ENCODE measurements at places on chromosomes 2 and 18.

- DNase-seq = no peak
Observed at GRCh38 chr2:40123746-40124145, 328.1 kb downstream of the SLC8A1 start.

GRCh38 chr2:160792837-160793236 is 299.2 kb upstream of the RBMS1 start:
- DNase-seq = no peak

- DNase-seq = no peak
Observed at GRCh38 chr2:239401881-239402233, 1.0 kb upstream of the HDAC4 start.

DNA sequence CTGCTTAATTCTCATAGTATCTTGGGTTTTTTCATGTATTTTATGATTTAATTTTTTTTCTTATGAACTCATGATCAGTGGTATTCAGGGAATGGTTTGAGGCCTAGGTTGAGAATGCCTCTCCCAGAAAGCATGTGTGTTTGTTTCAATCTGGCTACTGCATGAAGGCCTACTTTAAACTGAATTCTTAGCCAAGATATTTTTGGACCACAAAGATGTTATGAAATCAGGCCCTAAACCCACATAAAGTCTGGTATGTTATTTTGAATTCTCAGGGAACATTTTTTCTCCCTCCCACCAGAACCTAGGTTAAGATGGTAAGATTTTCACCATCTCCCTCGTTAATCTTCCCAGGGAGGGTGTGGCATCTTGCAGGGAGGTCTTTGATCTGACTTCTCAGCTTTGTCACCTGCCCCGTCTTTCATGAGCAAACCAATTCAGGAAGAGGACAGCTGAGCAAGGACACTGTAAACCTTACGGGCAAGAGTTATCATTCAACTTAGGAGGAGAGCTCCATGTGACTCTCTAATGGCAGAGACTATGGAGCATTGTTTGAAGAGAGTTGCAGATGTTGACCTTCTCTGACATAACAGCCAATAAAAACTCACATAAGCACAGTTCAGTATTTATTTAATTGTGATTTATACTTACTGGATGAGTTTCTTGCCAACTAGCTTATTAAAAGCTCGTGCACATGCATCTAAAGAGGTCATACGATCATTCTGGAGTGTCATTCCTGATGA is 21.3 kb upstream of the ACKR3 start:
- no peak for DNase-seq

DNA sequence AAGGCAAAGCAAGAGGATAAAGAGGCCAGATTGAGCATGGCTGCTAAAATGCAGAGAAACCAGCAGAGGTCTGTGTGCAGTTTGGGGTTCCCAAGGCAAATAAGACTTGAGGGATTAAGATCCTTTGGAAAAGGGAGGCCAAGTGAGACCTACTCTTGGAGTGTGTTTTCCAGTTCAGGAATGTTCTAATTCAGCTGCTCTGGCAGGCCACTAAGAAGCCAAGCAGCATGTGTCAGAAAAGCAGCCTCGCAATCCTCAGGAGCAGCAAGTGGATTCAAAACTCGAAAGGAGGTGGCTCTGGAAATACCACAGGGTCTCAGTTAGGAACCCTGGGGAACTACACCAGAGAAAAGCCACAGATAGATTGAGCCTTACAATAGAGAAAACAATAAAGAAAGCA is 569.2 kb downstream of the METTL4 start:
- no peak for DNase-seq

DNA sequence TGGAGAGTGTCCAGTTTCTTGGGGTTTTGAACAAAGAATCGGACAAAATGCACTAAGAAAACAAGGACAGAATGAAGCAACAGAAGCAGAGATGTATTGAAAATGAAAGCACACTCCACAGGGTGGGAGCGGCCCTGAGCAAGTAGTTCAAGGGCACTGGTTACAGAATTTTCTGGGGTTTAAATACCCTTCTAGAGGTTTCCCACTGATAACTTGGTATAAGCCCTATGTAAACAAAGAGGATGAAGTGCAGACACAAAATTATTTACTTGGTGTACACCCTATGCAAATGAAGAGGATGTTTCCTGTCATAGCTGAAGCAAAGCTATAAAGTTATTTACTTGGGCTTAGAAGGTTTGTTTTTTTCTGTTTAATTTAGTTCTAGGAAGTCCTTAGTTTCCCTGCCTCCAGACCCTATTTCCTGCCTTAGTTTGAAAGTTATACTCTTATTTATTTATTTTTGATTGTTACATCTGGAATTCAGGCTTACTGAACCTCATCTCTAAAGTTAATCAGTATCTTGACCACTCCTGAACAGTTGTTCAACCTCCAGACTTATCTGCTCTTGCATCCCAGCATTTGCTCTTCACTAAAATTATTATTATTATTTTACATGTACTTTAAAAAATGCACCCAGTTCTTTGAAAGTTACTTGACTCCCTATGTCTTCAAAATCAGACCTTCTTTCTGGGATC is 193.5 kb downstream of the SPP2 start:
- DNase-seq = no peak

- no peak for DNase-seq
Observed at GRCh38 chr2:134676960-134677359, 41.8 kb downstream of the TMEM163 start.

DNA sequence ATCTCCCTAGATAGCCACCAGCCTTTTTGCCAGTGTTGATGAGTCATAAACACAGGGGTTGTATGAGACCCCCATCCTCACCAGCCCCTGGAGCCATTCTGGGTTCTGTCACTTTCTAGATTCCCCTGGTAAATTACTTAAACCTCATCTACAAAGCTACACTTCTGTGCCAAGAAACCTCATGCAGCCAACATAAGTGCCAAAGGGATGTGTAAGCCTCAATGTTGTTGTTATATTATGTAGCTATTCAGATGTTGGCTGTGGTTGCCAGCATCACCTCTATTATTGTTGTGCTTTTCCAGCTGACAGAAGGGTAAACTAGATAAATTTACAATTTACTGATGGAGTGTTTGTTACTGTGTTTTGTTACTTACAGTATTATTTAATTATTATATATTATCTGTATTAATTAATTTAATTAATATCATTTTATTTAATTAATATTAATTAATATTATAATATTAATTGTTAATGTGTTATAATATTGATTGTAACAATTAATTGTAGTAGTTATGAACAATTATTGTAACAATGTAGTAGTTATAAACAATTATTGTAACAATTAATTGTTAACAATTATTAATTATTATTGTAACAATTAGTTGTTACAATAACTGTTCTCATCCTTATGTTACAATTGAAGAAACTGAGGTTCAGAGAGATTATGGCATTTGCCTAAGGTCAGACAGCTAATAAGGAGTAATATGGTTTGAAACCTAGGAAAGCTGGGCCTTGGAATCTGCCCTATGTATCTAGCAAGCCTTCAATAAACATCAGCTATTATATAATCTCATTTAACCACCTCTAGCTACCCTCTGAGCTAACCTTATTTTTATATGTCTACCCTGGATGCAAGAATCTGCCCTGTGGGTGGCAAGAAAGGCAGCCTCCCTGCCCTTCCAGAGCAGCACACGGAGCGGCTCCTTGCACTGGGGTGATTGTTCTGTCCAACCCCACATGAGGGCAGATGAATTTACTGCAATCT is 36.1 kb downstream of the PSTPIP2 start:
- DNase-seq = no peak

- DNase-seq = no peak
Observed at GRCh38 chr18:74173434-74173750, 25.1 kb downstream of the TIMM21 start.

DNA sequence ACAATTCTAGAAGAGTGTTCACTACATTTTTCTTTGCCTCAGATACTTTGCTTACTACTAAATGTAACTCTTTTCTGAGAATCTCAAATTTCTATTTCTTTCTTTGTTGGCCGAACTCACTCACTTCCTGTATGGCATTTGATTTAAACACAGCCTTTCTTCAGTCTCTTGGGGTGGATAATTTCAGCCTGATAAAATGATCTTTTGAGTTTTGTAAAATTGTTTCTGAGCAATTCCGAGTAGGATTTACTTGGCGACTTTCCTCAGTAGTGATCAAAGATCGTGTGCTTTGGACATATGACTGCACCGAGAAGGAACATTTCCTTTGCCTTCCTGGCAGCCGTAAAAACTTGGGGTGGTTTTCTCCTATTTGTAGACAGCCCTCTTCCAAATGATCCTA is 127.4 kb downstream of the DCDC2C start:
- DNase-seq = no peak

GRCh38 chr2:122851972-122852531 is 1096.6 kb downstream of the TSN start:
- DNase-seq = no peak

DNA sequence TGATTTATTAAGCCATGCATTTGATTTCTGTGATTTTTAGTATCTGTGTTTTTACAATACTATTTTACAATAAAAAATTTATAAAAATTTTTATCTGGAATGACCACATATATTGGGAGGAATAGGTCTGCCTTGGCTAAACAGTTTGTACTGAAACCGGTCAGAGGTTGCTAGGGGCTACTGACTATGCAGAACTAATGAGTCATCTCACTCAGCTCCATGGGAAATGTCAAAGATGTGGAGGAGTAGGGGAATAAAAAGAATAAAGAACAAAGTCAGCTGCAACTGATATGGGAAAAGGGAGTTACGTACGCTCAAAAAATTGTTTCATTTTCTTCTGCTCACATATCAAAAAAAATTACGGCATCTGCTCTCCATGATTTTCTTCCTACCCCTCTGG is 8.6 kb upstream of the TMEM163 start:
- no peak for DNase-seq

- no peak for DNase-seq
Observed at GRCh38 chr2:75224636-75225094, 25.3 kb upstream of the TACR1 start.

DNA sequence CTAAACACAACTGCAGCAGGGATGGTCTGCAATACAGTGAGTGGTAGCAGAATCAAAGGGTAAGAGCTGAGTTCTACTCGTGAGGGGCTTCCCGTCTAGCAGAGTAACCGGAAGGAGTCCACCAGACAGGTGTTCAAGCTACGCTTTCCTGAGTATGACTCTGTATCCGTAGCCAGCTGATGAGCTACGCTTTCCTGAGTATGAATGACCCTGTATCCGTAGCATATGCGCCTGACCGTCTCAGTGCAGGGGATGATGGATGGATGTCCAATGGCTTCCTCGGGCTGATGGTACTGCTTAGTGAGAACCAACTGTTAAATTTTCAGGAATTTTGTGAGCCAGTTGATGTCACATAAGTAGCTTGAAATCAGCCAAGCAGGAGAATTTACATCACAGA is 244.1 kb upstream of the MYT1L start:
- no peak for DNase-seq

DNA sequence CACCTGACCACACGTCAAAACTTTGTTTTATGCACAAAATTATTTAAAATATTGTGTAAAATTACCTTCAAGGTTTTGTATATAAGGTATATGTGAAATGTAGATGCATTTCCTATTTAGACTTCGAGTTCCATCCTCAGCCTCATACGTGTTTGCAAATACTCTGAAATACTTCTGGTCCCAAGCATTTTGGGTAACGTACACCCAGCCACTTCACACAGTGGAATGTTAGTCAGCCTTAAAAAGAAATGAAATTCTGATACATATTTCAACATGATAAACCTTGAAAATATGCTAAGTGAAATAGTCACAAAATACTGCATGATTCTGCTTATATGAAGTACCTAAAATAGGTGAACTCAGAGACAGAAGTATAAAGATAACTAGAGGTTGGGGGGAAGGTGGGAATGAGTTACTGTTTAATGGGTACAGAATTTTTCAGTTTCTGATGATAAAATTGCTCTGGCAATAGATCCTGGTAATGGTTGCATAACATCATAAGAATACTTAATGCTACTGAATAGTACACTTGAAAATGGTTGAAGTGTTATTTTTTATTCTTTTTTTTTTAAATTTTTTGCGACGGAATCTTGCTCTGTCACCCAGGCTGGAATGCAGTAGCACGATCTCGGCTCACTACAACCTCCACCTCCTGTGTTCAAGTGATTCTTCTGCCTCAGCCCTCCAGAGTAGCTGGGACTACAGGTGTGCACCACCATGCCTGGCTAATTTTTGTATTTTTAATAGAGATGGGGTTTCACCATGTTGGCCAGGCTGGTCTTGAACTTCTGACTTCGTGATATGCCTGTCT is 24.0 kb downstream of the NOP58 start:
- DNase-seq = no peak

- DNase-seq = no peak
Observed at GRCh38 chr2:219254590-219255201, 978 bp upstream of the TUBA4A start.

DNA sequence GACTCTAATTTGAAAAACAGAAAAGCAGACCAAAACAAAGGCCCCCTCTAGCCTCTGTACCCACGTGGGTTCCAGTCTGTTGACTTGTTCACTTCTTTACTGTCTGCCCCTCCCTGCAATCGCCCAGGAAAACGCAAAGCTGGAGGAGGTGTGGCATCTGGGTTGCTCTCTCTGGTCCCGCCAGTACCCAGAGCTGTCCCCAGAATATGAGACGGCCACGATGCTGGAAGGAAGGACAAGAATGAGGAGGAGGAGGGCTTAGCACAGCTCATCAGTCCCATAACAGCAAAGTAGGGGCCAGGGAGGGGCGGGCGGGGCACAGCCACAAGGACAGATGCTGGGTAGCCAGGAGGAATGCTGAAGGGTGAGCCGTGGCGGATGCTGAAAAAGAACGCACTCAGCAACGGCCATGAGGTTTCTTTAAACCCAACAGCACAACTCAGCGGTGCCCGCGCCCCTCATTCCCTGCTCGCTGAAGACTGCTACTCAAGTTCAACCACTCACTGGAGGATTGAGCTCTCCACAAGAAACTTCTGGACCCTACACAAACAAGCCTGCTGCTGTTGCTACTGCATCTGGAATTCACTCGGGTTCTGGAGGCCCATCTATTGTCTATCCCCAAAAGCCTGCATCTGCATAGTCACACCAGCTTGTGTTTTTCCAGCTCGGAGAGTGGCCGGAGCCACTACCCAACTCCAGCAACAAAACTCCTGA is 187.7 kb downstream of the HDAC4 start:
- no peak for DNase-seq

DNA sequence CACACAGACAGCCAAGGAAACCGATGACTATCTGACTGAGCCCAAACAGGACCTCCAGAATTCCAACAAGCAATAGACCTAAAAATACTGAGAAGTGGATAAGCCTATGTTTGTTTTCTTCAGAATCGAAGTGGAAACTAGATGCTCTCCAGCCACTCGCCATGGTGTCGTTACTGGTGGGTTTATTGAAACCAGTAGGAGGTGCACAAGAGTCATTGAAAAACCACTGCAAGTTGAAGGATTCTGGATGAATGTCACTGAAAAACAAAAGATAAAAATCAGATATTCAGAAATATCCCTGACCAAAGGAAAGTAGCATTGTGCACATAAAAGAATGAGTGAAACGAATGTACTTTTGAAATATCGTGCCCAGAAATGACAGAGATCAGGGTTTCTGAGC is 15.3 kb downstream of the TM4SF20 start:
- DNase-seq = no peak

- no peak for DNase-seq
Observed at GRCh38 chr18:45828917-45829811, 3.7 kb downstream of the SIGLEC15 start.

GRCh38 chr2:202609381-202610145 is 25.2 kb upstream of the FAM117B start:
- DNase-seq = no peak

- no peak for DNase-seq
Observed at GRCh38 chr2:10359246-10359645, 56.5 kb downstream of the HPCAL1 start.
